HS-5 (cell line): ENCODE measurements at places on chromosomes 6 and 20.

GRCh38 chr6:148757944-148758480, 11.2 kb downstream of the UST start:
- no peak for DNase-seq

DNA sequence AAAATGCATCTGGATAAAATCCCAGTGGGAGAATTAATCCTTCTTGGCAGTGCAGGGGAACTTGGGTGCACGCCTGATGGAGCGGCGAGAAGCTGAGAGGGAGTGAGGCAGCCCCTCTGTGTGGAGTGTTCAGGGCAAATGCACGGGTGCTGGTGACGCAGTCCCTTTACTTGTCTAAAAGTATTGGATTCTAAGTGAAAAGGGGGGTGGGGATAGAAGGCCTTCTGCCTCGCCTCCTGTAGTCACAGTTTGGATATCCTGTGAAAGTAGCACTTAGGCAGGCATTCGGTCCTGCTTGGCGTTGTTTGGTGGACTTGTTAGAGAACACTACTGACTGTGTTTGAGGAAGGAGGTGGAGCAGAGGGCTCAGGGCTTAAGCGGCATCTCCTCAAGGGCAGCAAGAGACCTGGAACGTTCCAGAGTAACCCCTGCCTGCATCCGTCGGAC, 39.3 kb downstream of the PHACTR3 start:
- no peak for DNase-seq

- no peak for DNase-seq
Observed at GRCh38 chr6:26105842-26106241, 18.6 kb downstream of the HFE start.

DNA sequence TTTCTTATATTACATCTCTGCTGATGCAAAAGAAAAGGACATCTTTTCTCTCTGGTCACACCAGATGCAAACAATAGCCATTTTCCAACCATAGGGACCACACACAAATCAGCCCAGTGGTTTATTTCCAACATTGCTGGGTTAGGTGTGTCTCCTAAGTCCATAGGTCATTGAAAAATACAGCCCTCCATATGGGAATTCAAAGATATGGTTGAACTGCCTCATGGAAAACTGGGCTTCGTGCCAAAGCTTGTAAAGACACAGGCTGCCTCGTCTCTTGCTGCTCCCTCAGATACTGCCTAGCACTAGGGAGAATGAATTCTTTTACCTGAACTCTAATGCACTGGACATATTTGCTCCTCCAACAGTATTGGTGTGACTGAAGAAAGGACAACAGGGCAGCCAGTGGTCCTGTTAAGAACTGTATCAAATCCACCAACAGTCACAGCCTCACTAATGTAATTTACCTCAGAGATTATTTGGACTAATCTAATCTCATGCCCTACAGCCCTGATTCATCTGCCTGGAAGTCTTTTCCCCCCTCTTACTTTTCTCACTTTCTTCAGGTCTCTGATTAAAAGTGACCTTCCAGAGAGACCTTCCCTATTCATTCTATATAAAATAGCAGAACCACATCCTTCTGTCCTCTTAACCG, 48.3 kb upstream of the TBC1D32 start:
- no peak for DNase-seq

- DNase-seq: no peak
Observed at GRCh38 chr20:36770680-36771079, 2.9 kb downstream of the DSN1 start.

GRCh38 chr6:41294214-41294872, 7.9 kb upstream of the TREM1 start:
- no peak for DNase-seq

GRCh38 chr6:146915671-146916127, 288.5 kb upstream of the STXBP5 start:
- DNase-seq: peak; percentile 64

DNA sequence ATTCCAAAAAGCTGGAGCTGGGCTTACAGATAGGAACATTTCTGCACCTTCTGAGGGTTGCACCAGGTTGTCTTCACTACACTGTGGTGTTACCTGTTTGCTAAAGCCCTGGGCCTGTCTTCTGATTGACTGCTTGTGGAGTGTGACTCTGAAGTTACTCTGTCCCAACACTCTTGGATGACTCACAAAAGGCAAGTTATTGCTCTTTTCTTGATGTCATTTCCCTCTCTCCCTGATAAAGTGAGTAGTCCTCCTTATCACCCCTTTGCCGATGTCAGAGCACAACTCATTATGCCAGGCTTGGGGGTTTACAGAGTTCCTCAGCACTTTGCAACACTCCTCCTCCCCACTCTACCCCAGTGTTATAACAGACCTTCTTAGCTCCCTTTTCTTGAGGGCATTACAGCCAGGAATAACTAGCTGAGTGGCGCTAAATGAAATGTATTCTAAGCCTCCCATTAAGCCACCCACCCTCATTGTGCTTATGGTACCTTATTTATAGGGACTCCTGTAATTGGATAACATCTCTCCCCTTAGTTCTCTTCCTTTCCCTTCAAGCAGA, 36.1 kb upstream of the NKX2-4 start:
- DNase-seq: no peak

DNA sequence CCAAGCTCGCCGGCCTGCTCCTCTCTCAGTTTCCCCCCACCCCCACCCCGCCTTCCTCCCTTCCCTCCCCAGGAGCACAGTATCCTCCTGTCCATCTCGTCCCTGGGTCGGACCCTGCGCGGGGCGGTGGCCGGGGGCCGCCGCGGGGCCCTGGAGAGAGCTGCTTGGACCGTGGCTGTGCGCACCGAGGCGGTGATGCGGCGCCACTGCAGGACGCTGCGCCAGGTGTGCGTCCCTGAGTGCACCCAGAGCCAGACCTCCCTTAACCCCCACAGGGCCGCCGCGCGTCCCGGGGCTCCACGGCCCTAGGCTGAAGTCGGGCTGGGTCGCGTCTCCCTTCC, 2.2 kb downstream of the C20orf204 start:
- no peak for DNase-seq

- no peak for DNase-seq
Observed at GRCh38 chr20:16271450-16271849, 301.8 kb downstream of the KIF16B start.

DNA sequence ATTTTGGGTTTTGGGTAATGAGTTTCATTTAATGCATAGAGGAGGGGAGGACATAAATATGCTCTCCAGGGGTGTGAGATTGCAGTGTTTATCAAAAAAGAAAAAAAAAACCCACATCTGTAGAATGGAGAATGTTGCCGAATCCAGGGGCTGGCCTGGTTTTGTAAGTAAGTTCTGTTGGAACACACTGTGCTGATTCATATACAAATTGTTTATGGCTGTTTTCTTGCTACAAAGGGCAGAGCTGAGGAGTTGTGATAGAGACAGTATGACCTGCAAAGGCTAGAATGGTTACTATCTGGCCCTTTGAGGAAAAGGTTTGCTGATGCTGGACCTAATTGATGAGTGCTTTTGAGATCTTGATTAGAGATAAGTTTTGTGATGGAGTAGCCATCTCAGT, 30.4 kb downstream of the SCAF8 start:
- no peak for DNase-seq

DNA sequence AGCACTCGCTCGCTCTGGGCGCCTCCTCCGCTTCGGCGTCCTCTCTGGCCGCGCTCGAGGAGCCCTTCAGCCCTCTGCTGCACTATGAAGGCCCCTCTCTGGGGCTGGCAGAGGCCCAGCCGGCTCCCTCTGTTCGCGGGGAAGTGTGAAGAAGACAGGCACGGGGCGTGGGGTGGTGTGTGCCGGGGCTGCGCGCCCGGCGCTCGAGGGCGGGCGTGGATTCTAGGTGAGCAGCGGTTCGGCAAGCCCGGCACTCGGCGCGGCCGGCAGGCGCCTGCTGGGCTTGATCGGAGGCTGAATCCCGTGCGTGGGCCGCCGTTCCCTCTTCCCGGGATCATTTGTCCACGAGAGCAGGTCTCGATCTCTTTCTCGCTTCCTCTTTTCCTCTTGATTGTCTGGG, 153.0 kb downstream of the SLC35B3 start:
- no peak for DNase-seq

GRCh38 chr6:41934278-41935192, 7.1 kb downstream of the CCND3 start:
- DNase-seq: no peak

GRCh38 chr6:74073999-74074398, 378.0 kb downstream of the CD109 start:
- DNase-seq: peak; percentile 25

GRCh38 chr6:132320007-132320406, 81.3 kb downstream of the MOXD1 start:
- no peak for DNase-seq

DNA sequence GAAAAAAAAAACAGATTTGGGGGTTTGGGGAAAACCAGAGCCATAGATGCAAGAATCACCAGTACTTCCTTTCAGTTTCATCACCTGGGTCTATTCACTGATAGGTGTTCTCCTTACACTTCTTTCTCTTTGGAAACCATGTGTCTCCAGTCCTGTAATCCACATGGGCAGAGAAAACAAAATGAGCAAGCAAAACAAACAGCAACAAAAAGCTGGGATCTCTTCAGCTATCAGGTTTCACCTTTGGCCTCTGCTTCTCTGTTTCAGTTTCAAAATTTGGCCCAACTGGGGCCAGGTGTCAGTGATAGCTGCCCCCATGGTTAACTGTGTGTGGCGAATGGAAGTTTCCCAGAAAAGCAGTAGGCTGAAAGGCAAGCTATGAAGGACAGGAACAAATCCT, 220.0 kb upstream of the THBS2 start:
- no peak for DNase-seq

DNA sequence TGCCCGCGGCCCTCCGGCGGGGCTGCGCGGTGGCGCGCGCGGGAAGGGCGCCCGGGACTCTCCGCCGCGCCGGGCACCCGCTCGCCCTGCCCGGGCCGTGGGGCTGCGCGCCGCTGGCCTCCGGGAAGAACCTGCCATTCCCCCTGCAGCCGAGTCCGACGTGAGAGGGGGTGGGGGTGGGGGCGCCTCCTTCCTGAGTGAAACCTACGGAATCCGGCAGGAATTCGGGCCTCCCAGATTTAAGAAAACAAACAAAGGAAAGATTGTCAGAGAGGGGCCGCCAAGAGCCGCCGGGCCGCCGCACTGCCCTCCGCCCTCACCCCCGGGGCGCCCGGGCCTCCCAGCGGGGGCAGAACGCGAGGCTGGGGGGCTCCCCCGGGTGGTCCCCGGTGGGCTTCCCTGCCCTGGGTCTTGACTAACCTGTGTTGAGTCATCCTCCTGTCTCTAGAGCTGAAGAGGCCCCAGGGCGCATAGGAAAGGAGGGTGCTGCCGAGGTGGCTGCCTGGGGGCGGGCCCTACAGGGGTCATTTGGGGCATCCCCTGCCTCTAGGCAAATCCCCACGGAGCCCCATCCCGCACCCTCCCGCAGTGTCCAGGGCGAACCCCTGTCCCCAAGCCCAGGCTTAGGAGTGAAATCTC, 42.2 kb upstream of the FOXP4 start:
- no peak for DNase-seq

DNA sequence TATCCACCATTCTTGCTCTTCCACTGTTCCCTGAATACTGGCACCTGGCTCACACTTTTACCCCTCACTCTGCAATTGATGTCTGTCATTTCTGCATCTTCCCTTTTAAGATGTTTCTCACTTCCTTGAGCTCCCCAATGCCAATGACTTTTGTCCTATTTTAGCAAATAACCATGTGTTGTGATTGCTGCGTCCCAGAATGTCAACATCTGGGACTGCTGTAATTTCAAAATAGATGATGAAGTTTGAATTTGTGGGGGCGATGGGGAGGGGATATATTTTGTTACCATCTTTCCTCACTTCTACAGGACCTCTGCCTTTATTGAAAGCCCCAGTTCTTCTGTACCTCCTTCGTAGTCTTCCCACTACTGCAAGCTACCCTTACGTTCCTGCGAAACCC, 40.0 kb upstream of the ADGRF5 start:
- no peak for DNase-seq

DNA sequence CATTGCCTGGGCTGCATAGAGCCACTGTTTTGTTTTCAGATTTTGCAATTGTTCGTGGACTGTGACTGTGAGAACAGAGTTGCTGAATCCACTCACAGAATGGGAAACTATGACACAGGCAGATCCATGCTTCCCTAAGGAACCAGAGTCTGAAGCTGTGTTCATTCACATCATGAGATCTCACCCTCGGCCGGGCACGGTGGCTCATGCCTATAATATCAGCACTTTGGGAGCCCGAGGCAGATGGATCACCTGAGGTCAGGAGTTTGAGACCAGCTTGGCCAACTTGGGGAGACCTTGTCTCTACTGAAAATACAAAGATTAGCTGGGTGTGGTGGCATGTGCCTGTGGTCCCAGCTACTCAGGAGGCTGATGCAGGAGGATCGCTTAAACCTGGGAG, 139.2 kb upstream of the SALL4 start:
- DNase-seq: no peak

- peak; percentile 20 for DNase-seq
Observed at GRCh38 chr6:39362487-39362865, 40.0 kb upstream of the KCNK16 start.

- DNase-seq: no peak
Observed at GRCh38 chr6:81906709-81907204, 154.3 kb upstream of the TENT5A start.

GRCh38 chr6:147108259-147108910, 95.8 kb upstream of the STXBP5 start:
- DNase-seq: no peak

- DNase-seq: no peak
Observed at GRCh38 chr6:139605350-139605749, 230.9 kb upstream of the CITED2 start.

- no peak for DNase-seq
Observed at GRCh38 chr20:4549711-4550259, 171.9 kb upstream of the PRND start.
